ENCODE measurements at places on chromosomes 3 and 15.

DNA sequence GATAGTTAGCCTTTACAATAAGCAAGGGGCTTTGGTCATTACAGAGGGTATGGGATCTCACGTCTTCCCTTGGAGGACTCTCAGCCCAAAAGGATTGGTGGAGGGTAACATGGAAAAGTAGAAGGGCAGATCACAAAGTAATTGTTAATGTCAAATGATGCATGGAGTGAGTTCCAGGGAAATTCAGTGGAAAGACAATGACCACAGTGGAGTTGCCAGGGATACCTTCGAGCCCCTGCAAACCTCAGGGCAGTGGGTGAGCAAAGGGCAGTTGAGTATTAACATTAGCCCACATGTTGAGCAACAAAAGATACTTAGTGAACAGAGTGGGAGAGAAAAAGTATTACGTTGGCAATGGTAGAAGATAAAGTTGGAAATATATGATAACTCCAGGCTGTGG is 593.4 kb upstream of the NR2F2 start:
- DNase-seq = no peak

DNA sequence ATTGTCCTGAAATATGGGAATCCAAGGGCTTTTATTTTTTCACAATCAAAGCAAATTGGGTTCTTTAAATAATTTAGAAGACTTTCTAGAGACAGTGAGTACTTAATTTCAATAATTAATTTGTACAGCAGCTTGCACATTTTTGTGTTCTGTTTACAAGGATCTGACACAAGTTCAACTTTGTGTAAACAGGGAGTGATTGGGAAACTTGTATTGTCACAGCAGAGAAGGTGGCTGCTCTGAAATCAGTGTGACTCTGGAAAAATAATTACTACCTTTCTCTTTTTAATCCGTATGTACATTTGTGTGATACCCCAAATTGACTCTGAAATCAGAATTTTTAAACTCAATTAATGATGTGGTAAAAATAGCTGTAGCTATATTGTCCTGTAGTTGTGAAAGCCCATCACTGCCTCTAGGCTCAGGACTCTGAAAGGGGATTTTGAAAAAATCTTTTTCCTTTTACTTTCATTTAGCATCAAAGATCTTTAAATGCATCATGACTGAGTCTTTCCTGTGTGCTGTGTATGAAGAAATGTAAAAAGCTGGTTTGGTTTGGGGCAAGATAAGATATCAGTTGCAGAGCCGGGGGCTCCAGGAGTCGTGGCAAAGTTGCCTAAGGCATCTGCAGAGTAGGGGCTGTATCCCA is 45.1 kb downstream of the MFSD1 start:
- DNase-seq = no peak

DNA sequence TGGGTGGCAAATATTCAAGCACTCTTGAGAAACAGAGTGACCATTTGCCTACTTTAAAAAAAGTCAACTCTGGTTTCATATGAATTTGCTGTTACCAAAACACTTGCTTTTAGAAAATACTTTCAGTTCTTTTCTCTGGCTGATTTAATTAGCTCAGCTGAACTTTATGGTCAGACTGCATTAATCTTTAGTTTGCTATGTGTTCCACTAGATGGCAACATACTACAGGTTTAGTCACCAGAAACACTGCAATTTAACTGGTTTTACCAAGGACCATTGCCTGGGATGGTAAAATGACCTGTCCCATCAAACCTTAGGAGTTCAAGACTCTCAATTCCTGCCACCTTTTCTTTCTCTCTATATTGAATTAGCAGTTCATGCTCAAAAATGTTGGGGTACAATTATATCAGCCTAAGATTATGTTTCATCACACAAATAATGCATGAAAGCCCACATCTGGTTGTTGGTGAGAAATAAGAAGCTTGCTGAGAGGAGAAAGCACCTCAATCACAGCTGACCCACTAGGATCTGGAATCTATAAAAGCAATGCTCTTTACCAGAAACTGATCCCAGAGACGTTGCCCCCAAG is 14.2 kb downstream of the EIF4E3 start:
- peak; percentile 85 for DNase-seq

DNA sequence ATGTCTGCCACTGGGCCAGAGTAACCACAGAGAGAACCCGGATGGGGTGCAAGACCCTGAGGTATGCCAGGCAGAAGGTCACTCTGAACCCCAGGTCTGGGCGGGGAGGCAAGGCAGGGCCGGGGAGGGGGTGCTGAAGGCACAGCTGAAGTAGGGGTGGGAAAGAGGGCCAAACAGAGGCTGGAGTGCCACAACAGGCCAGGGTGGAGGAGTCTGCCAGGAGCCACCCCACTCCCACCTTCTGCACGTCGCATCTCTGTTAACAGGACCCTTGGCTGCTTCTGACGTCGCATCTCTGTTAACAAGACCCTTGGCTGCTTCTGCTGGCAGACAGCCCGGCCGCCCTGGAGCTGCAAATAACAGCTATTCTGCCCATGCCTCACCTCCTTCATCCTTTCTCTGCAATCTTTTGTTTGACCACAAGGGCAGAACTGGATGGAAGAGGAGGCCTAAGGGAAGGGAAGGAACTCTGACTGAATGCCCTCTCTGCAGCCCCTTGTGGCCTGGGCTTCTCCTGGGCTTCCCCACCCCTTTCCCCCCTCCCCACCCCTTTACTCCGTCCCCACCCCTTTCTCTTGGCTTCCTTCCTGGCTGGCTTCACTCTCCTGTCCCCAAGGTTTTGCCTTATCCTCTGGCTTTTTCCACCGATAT is 20.6 kb upstream of the FBLN2 start:
- no peak for DNase-seq

DNA sequence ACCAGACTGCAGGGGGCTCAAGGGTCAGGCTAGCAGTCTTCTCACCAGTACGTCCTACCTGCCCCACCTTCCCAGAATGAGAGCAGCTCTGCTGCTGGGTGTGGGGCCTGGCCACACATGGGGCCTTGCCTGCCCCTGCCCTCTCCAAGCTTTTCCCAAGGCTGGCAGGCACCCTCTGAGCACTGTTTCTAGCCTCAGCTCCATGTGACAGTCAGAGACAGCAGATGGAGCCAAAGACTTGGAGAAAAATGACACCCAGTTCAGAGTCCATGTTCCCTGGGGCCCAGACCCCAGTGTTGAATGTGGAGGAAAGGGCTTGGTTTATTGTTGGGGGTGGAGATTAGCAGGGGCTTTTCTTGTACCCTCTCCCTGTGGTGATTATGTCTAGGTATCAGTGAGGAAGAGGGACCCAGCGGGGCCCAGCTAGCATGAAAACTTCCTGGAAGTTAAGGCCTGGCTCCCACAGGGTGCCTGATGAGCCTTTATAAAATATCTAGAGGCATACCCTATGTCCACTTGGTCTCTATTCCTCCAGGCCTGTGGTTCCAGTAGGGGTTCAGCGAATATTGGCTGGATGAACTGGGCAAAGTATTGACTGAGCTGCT is 153.8 kb downstream of the EEFSEC start:
- no peak for DNase-seq

GRCh38 chr15:45287390-45287956 is 35.4 kb downstream of the SLC28A2 start:
- DNase-seq = no peak

- DNase-seq = no peak
These were observed 50.9 kb downstream of the EMC4 start for GRCh38 chr15:34275721-34276120.

DNA sequence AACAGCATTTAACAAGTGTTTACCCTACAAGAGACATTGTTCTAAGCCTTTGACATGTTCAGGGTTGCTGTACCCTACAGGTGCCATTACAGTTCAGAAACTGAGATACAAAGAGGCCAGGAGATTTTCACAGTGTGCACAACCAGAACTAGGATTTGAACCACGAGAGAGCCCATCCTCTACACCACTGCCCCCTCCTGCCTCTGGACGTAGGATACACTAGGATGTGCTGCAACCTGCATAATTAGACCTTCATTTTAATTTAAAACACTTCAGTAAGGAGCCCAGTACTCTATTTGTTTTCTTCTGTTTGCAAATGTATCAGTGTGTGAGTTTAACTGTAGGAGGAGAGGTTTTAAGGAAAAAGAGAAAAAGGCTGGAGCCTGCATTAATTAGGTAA is 123.1 kb upstream of the RARB start:
- DNase-seq = no peak

- DNase-seq = peak; percentile 71
These were observed 368.6 kb upstream of the GBE1 start for GRCh38 chr3:82130046-82130445.

- DNase-seq = no peak
These were observed 51.6 kb upstream of the MRPS22 start for GRCh38 chr3:139292192-139292591.

- peak; percentile 61 for DNase-seq
These were observed 15.3 kb upstream of the SMAD3 start for GRCh38 chr15:67050062-67050461.

DNA sequence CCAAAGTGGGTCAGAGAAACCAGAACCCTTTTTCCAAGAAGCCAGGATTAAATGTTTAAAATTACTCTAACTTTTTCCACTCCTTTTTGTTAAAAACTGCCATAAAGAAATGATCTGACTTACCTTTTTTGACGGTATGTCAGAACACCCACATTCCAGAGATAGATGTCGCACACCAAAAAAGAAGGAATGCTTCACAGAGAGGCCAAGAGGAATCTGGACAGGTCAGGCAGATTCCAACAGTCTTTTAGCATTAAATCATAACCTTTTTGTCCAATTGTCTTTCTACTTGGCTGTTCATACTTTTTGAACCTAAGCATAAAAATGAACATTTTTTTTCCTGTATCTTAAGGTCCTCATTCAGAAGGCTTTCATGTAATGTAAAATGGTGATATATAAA is 846.9 kb downstream of the NSUN3 start:
- DNase-seq = no peak

DNA sequence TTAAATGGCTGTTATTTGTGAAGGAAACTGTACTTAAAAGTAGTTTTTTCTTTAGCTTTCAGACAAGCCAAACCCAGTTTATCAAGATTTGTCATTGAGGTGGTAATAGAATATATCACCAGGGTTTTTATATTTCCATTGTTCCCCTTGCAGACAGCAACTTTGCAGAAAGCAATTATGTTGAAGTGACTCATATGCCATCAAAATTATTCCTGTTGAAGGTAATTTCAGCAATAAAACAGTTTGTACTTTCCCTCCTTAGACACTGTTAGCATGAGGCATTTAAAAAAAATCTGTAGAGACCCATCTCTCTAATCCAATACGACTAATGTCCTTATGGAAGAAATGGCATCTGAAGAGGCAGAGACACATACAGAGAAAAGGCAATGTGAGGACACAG is 219.0 kb downstream of the NFKBIZ start:
- no peak for DNase-seq

- no peak for DNase-seq
These were observed 883 bp downstream of the MAGEF1 start for GRCh38 chr3:184710870-184711492.

DNA sequence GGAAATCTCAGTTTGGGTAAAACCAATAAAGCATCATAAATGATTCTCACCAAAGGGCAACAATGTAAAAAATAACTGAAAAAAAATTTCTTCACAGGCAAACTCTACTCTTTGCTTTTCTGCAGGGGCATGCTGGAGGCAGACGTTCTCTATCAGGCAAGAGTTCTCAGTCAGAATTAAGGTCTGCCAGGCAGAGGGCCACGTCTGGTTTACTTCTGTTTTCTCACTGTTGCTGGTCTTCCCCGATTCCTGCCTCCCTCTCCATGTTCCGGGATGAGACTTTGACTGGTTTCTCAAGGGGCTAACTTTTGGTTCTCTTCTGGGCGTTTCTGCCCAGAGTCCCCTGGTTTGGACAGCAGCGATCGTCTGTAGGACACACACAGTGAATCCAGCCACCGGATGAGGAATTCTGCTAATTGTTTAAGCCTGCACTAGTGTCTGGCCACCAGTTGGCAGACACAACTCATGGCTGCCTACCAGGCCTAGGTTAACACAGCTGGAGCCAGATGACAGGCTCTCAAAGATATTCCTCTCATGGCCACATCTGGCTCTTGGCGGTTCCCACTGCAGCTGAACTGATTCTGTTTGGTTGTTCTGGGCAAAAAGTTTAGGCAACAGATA is 273.1 kb downstream of the FOXP1 start:
- peak; percentile 36 for DNase-seq

GRCh38 chr15:100434038-100434437 is 92.3 kb upstream of the ADAMTS17 start:
- no peak for DNase-seq

DNA sequence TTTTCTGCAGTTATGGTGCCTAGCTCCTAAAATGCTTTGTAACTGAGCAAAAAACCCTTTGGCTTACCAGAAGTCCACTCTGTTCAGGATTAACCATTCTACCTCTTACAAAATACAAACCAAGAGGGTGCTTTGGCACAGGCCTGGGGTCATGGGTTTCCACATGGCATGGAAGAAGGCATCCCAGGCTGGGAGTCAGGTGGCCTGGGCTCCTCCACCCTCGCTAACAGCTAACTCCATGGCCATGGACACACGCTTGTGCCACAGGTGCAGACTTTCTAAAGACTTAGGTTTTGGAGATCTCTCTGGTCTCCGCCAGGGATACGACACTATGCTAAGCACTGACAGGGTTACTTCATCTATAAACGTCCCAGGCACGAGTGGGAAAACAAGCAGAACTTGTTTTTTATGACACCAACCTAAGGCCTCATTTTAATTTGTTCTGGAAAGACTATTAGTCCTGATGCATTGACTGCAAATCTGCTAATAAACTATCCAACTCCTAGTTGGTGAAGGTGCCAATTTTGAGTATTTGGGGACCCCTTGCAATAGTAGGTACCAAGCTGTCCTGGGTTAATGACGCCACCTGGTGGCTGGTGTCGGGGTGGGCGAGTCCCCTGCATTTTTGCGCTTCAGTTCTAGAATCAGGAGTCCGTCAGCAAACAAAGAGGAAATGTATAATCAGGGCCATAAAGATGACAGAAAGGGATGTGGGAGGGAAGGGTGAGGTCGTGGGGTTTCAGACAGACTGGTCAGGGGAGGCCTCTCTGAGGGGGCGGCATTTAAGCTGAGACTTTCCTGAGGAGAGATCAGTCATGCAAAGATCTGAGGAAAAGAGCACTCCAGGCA is 10.3 kb upstream of the ALDH1A3 start:
- DNase-seq = peak; percentile 30

- no peak for DNase-seq
These were observed 90.6 kb downstream of the CNTN3 start for GRCh38 chr3:74523811-74524210.

DNA sequence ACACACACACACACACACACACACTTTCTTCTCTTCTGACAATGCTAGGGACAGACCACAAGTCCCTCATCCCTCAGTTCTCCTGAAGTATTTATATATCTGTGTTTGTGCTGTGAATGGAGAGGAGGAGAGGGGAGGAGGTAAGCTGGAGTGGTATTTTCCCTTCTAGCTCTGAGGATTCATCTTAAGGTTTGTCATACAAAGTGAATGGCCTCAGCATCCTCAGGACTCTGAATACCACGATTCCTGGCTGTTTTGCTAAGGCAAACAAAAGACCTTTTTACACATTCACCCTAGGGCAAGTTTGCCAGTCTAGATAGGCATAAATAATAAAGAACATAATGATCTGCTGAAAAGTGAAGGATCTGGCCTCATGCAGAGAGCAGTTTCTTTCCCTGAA is 65.7 kb upstream of the CHMP2B start:
- DNase-seq = no peak

GRCh38 chr15:100529556-100529955 is 806 bp upstream of the CERS3 start:
- DNase-seq = no peak
